ENCODE measurements at places on chromosomes 16 and 17.

DNA sequence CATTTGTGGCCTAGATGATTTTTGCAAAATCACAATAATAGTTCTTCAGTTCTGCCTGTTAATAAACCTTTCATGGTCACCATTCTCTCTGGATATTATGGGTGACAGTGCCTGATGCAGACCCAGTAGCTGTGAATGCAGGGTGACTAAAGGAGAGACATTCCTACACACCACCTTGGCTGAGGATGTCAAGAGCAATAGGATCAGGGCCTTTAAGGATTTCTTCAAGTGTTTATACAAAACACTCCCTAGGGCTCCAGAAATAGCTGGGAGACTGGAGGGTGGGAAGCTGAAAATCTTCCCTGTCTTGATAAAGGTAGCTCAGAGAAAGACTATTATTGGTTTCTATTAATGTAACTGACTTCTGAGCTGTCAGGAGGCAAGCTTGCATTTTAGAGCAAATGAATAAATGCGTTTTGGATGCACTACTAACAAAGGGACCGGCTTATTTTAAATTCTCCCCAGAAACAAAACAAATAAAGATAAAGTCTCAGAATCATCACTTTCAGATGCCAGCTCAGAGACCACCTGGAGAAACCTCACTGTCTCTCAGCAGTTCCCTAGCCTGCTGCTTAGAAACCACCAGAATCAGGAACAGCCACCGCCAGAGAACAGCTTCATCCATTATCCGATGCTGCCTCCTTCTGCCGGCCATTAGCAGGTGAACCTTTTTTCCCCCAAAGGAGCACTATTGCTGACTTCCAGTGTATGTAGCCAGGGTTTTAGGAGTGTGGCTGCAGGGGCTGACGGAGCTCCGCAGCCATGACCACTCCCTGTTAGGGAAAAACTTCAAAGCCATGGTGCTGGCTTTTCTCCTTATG is 171.4 kb upstream of the DYNLRB2 start:
- H3K27me3 ChIP-seq, result no peaks in the 10 kb centered on the region
- peaks cover 9% of the 10 kb centered on the region for H3K4me1 ChIP-seq
- no peak overlapping the region for H3K27ac ChIP-seq
- peak; percentile 74 for DNase-seq
- no peak overlapping the region for H3K4me3 ChIP-seq

DNA sequence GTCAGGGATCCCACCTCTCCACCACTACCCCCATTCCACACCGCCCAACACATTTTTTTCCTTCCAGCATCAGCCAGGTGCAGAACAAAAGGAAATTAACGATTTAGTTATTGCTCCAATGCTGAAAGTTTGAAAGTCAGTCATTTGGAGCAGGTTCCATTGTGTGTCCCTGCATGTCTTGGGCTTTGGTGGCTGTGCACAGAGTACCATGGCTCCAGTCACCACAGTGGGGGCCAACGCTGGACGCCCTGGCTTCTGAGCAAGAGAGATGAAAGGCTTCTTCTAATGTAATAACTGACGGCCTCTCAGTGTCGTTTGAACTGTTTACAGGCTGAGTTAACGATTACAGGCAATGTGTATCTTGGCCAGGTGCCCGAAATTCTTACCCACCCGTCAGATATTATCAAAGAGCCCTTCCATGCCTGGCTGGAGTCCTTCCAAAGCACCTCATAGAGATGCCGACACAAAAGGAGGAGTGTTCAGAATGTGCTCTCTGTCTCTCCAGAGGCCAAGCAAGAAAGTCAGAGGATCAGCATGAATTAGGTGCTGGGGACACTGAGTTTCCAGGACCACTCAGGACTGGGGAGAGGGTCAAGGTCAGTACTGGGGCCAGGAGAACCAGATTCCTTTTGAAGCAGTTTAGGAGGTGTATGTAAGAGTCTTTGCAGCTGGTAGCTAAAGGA is 25.9 kb downstream of the RNF43 start:
- no peak overlapping the region for H3K4me3 ChIP-seq
- peaks cover 96% of the 10 kb centered on the region for H3K4me1 ChIP-seq
- H3K36me3 ChIP-seq, result peaks cover 2% of the 10 kb centered on the region
- no peaks in the 10 kb centered on the region for H3K27me3 ChIP-seq
- DNase-seq, result peak; percentile 96

- peak overlapping the region; percentile 73 for H3K27ac ChIP-seq
- DNase-seq, result no peak
- no peaks in the 10 kb centered on the region for H3K27me3 ChIP-seq
- peaks cover 5% of the 10 kb centered on the region for H3K4me1 ChIP-seq
- peak overlapping the region; percentile 76 for H3K4me3 ChIP-seq
Measured at GRCh38 chr16:23509782-23510163, 521 bp downstream of the GGA2 start.

DNA sequence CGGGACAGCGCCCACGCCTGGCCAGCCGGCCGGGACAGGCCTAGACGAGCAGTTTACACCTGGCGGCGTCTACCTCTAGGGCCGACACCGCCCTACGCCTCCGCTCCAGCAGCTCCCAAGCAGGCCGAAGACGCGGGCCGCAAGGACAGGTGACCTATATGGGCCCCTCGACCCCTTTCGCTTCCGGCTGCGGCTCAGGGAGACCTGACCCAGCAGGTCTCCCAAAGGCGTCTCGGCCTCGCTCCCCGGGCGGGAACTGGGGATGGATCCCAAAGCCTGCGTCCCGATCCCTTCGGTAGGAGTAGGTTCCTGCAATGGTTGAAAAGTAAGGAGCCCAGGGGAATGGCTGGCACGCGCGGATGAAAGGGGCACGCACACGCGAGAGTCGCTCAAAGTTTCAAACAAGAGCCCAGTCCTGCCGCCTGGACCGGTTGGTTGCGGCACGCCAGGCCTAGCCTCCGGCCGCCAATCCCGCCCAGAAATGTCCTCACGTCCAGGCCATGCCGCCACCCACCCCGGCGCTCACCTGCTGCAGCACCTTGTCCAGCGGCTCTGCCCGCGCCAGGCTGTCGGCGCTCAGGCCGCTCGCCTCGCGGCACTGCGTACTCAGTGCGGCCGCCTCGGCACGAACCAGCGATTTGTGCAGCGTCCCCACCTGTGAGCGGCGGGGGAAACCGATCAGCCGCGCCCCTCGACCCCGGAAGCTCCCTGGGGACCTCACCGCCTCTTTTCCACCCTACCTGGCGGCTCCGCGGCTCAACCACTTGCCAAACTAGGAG is 630 bp downstream of the ESRP2 start:
- H3K27me3 ChIP-seq, result no peaks in the 10 kb centered on the region
- peak; percentile 72 for DNase-seq
- peak overlapping the region; percentile 98 for H3K27ac ChIP-seq
- H3K4me3 ChIP-seq, result peak overlapping the region; percentile 79

- peak overlapping the region; percentile 97 for H3K27ac ChIP-seq
- no peaks in the 10 kb centered on the region for H3K27me3 ChIP-seq
- peaks cover 52% of the 10 kb centered on the region for H3K4me1 ChIP-seq
- no peak overlapping the region for H3K4me3 ChIP-seq
- DNase-seq, result no peak
- H3K36me3 ChIP-seq, result no peaks in the 10 kb centered on the region
Measured at GRCh38 chr16:4016658-4017057, 99.6 kb downstream of the ADCY9 start.

GRCh38 chr17:50631908-50632571 is 2.6 kb upstream of the ABCC3 start:
- no peak overlapping the region for H3K4me3 ChIP-seq
- H3K27ac ChIP-seq, result no peak overlapping the region
- no peaks in the 10 kb centered on the region for H3K36me3 ChIP-seq
- DNase-seq, result no peak

DNA sequence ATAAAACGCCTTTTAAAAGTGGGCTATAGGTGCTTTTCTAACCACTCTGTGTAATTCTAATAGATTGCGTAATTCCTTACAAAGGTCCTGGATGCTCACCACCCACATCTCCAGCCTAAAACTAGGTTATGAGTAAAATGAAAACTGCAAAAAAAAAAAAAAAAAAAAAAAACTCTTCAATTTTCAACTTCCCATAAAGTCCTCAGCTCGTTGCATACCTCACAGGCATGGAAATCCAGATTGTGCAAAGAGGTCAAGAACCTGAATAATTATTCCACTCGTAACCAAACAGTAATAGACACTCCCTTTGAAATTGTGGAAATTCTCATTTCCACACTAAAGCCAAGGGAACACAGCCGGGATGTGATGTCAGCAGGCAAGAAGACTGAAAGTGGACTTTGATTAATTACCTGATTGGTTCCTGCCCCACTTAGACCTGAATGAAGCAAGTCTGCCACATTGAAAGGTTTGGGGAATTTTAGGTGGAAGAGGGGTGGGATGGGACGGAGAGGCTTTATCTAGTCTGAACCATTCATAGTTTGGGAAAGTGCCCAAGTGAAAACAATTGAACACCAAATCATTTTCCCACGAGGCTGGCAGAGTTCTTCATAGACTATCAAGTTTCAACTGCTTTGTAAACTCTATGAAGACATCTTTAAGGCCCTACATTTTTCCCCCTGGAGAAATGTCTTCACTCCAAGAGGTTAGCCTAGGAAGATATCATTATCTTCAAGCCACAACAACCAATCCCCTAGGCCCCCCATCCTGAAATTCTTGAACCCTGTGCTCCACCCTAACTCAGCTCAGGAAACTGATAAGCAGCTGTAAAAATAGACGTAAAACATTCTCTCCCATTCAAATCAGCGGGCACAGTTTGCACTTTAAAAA is 49.1 kb upstream of the TANC2 start:
- H3K27me3 ChIP-seq, result no peaks in the 10 kb centered on the region
- no peaks in the 10 kb centered on the region for H3K4me1 ChIP-seq
- H3K4me3 ChIP-seq, result no peak overlapping the region
- DNase-seq, result no peak
- H3K36me3 ChIP-seq, result no peaks in the 10 kb centered on the region
- H3K27ac ChIP-seq, result no peak overlapping the region

DNA sequence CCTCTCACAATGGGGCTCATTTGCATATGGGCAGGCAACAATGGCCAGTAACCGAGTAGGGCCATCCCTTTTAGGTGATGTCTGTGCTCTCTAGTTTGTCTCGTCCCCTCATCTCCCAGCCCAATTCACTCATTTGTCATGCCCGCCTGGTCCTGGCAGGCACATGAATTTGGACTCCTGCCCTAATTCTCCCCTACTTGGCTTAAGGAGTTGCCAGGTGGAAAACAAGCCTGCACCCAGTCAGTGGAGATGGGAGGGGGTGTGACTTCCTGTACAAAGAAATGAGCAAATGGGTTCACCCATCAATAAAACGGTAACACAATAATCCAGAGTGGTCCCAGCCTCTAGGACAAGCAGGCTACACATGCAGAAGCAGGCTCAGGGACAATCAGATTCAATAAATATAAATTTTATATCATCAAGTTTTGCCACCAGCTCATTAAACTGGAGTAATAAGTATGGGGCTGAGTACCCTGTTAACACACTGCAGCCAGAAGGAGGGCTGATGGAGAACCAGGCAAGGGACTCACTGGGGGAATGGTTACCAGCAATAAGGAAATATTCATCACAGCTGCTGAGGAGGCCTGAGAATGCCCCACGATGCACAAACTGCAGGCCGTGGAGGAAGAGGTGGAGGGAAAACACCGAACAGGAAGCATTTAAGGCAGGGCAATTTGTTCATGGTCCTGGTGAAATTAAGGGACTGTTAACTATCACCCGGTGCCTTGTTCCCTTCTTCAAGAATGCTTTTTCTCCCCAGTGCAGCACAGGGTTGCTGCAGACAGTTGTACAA is 84.4 kb upstream of the GPRC5B start:
- H3K4me1 ChIP-seq, result no peaks in the 10 kb centered on the region
- DNase-seq, result no peak
- H3K27me3 ChIP-seq, result no peaks in the 10 kb centered on the region
- H3K27ac ChIP-seq, result no peak overlapping the region
- no peak overlapping the region for H3K4me3 ChIP-seq
- H3K36me3 ChIP-seq, result no peaks in the 10 kb centered on the region

DNA sequence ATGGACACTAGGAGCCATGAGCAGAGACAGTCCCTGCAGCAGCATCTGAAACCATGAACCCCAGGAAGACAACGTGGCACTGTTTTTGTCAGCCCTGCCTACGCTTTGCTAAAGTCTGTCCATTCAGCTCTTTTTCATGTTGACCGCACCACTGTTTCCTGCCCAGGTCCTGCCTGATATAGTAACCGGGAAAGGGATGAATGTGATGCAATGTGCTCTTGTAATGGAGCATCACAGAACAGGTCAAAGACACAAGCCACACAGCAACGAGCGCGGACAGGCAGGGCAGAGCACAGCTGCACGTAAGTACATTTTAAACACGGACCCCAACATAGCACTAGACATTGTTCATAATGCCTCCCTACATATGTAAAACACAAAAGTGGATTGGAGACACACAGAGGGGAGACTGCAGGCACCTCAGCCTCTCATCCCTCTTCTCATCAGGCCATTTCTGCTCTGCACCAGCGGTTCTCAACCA is 16.9 kb upstream of the TNFRSF13B start:
- H3K4me3 ChIP-seq, result no peak overlapping the region
- no peaks in the 10 kb centered on the region for H3K4me1 ChIP-seq
- no peaks in the 10 kb centered on the region for H3K27me3 ChIP-seq

DNA sequence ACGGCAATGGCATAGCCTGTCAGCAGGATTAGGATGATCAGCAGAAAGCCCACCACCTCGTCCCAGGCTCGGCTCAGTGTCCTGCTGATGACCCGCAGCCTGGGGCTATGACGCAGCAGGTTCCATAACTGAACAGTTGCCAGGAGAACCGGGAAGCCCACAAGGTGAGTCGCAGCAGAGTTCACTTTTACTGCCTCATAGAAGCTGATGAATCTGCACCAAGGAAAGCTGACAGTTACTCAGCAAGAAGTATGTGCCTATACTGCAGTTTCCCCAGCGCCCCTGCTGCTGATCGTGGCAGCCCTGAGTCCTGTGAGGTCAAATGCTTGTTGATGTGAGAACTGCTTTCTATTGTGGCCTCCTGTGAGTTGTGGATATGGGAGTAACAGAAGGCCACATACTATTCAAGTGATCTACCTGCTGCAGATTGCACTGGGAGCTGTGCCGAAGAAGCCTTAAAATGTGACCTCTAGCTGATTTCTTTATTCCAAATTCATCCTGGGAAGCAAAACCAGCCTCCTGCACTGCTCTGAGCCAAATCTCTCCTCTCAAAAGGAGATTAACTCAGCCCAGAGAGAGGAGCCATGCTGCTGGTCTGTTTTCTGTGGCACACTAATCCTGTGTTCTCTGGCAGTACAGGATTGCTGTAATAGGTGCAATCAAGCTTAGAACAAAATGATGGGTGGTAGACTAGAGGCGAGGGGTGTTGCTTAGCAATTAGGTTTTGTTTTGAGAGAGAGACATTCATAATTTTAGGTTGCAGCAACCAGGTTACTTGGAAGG is 38.8 kb downstream of the IST1 start:
- H3K36me3 ChIP-seq, result peaks cover 8% of the 10 kb centered on the region
- H3K27me3 ChIP-seq, result no peaks in the 10 kb centered on the region
- H3K27ac ChIP-seq, result no peak overlapping the region
- no peak overlapping the region for H3K4me3 ChIP-seq
- no peak for DNase-seq

DNA sequence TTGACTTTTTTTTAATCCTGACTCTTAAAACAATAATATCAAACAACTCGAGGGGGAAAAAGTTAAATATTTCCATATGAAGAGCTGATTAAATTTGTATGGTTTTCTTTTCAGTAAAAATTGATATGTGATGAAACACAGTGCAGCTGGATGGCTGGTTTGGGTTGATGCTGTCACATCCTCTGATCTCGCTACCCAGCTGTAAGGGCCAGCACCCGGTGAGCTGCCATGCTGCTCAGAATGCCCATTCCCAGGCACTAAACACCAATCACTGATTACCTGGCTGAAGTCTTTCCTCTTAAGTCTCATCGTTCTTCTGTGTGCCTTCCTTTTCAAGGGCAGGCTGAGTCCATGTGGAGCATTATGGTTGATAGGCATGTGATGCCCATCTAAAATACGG is 234.3 kb downstream of the IRX3 start:
- H3K4me3 ChIP-seq, result no peak overlapping the region
- peaks cover 7% of the 10 kb centered on the region for H3K4me1 ChIP-seq
- no peaks in the 10 kb centered on the region for H3K27me3 ChIP-seq
- DNase-seq, result no peak
- no peaks in the 10 kb centered on the region for H3K36me3 ChIP-seq

Measured in Caco-2 (cell line).